ENCODE measurements at places on chromosomes 5 and 9.

GRCh38 chr5:55758231-55758630 is 20.4 kb downstream of the DDX4 start:
- DNase-seq = no peak

GRCh38 chr9:88966894-88967676 is 24.2 kb upstream of the S1PR3 start:
- no peak for DNase-seq

- no peak for DNase-seq
Observed at GRCh38 chr9:136623842-136624183, 38.9 kb upstream of the EGFL7 start.

DNA sequence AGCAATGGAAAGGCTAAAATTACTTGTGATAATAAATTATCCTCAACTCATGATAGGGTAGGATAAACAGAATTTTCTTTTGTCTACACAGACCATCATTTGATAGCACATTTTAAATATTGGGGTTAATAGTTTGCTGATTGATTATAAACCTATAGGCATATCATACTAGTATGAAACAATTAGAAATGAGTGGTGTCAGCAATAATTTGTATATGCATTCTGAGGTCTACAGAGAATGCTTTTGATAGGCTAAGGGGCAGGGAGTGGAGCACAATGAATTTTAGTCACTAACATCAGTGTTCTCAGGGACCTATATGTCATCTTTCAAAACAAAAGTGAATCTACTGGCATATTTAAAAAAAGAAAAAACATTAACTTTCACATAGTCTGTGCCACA is 27.8 kb upstream of the NADK2 start:
- DNase-seq = no peak

GRCh38 chr5:142627383-142628217 is 58.3 kb downstream of the FGF1 start:
- no peak for DNase-seq

- DNase-seq = no peak
Observed at GRCh38 chr9:136844761-136845464, 2.6 kb downstream of the AJM1 start.

- DNase-seq = no peak
Observed at GRCh38 chr9:136947955-136948510, 3.0 kb downstream of the C8G start.

All from AG04450 (cell line).